ENCODE measurements at places on chromosomes 7 and 10. TPM values are rescaled to one million over a fixed set of nuclear protein-coding genes. Genes with fewer than 3 reads are reported as not detected.

The ENTPD1 gene
- total RNA-seq: 3.1 TPM

The SLC13A1 gene
- total RNA-seq: not detected

The SRGN gene
- total RNA-seq: 954 TPM

The OGDHL gene
- total RNA-seq: not detected

The TAC1 gene
- total RNA-seq: not detected

The AKR1C4 gene
- not detected for total RNA-seq

The CASP2 gene
- 36.7 TPM for total RNA-seq

The OR6V1 gene
- not detected for total RNA-seq

The CDC14C gene
- total RNA-seq: not detected

The GPR85 gene
- total RNA-seq: not detected

- H3K4me3 ChIP-seq: no peak overlapping the region
- no peak overlapping the region for H3K27ac ChIP-seq
- no peaks in the 10 kb centered on the region for H3K27me3 ChIP-seq
- H3K4me1 ChIP-seq: no peaks in the 10 kb centered on the region
- no peaks in the 10 kb centered on the region for H3K36me3 ChIP-seq
Measured at GRCh38 chr10:73635781-73636180, 5.5 kb downstream of the MYOZ1 start.

- no peak overlapping the region for H3K27ac ChIP-seq
- no peak overlapping the region for H3K4me3 ChIP-seq
- DNase-seq: no peak
- H3K36me3 ChIP-seq: no peaks in the 10 kb centered on the region
- no peaks in the 10 kb centered on the region for H3K27me3 ChIP-seq
- peaks cover 14% of the 10 kb centered on the region for H3K4me1 ChIP-seq
Measured at GRCh38 chr10:15213461-15213861, 45.0 kb upstream of the NMT2 start.

DNA sequence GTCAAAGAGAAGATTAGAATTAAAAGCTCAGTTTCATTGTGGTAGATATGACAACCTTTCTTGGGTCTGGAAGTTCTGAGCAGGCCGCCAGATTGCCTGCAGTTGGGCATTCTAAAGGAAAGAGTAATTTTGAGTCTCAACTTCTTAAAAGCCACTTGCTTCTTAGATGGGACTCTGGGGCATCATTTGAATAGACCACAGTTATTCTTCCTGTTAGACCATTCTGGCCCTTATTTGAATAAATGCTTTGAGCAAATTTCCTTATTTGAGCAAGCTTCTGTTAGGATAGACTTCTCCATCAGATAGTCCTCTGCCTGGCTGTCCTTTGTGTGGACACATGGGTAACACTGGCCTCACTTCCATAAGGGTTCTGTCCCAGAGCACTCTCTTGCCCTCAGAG lies 40.2 kb downstream of the SND1 start:
- DNase-seq: no peak
- no peak overlapping the region for H3K27ac ChIP-seq
- no peaks in the 10 kb centered on the region for H3K27me3 ChIP-seq
- H3K36me3 ChIP-seq: peaks cover 38% of the 10 kb centered on the region
- no peak overlapping the region for H3K4me3 ChIP-seq
- no peaks in the 10 kb centered on the region for H3K4me1 ChIP-seq

DNA sequence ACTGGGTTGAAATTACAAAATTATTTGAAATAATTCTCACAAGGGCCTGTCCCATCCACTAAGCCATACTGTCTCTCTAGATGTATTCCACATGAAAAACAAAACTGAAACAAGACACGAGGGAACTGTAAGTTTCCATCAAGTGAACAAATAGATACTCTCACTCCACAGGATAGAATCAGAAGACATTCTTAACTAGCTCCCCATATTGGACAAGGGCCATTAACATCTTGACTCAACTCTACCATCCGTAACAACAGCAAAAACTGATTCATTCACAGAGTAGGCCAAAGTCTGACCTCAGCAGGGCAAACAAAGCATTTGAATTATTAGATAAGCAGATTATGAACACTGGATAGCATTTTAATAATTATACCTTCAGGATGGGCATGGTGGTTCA lies 29.1 kb downstream of the UBE2H start:
- no peak overlapping the region for H3K4me3 ChIP-seq
- H3K4me1 ChIP-seq: no peaks in the 10 kb centered on the region
- no peak for DNase-seq
- H3K36me3 ChIP-seq: peaks cover 3% of the 10 kb centered on the region
- no peaks in the 10 kb centered on the region for H3K27me3 ChIP-seq

DNA sequence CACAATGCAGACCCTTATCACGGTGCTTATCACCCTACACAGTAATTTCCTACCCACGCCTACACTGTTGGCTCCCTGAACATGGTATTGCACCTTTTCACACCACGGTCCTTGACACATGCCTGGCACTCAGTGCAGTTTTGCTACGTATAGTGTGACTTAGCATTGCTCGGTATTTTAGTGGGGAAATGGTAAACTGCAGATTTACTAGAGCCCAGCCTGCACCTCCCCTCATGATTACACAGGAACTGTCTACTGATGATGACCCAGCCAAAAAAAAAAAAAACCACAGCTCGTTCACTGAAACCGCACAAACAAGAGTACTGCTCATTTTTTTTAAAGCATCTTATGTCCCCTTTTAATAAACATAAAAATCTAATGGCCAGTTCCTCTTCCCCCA lies 124.2 kb upstream of the ZNF746 start:
- DNase-seq: peak; percentile 30
- peaks cover 38% of the 10 kb centered on the region for H3K4me1 ChIP-seq
- H3K36me3 ChIP-seq: peaks cover 40% of the 10 kb centered on the region
- H3K27me3 ChIP-seq: no peaks in the 10 kb centered on the region
- no peak overlapping the region for H3K4me3 ChIP-seq
- peak overlapping the region; percentile 46 for H3K27ac ChIP-seq

DNA sequence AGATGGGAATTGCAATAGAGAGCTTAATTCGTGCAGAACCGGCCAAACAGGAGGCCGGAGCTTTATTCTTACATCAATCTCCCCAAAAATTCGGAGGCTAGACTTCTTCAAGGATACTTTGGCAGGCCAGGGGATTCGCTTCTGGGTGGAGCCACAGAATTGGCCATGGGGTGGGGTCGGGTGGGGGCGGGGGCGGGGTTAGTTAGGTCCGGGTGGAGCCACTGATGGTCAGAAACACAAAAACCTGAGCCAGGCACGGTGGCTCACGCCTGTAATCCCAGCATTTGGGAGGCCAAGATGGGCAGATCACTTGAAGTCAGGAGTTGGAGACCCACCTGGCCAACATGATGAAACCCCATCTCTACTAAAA lies 87.5 kb downstream of the SEPTIN14 start:
- H3K27ac ChIP-seq: no peak overlapping the region
- no peak for DNase-seq
- H3K4me3 ChIP-seq: no peak overlapping the region
- H3K27me3 ChIP-seq: no peaks in the 10 kb centered on the region

- no peak for DNase-seq
- H3K27ac ChIP-seq: no peak overlapping the region
- H3K4me1 ChIP-seq: no peaks in the 10 kb centered on the region
- no peak overlapping the region for H3K4me3 ChIP-seq
- no peaks in the 10 kb centered on the region for H3K27me3 ChIP-seq
Measured at GRCh38 chr10:66983475-66983818, 57.6 kb downstream of the LRRTM3 start.

DNA sequence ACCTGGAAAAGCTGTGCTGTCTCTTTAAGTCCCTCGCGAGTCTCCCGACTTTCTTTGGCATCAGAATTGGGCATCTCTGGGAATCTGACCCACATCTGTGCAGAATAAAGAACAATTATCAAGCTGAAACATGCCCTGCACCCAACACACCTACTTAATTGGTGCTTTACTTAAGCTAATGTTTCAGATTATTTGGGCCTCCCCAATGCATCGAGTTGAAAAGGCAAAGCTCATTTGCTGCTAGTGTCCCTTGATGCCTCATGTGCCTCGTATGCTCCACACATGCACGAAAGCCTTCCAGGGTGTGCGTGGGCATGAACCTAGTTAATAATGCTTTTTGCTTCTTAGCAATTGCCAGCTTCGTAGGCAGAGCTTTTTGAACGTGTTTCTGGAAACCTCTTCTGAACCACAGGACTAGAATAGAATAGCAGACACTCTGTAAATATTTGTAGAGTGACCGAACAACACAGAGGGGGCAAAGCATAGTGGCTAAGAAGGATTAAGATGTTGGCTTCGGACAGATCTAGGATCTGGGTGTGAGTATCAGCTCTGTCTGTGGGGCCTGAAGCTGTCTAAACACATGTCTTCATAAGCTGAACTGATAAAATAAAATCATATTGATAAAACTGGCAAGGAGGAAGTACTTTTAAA lies 26.7 kb upstream of the FGFR2 start:
- no peaks in the 10 kb centered on the region for H3K36me3 ChIP-seq
- H3K27ac ChIP-seq: no peak overlapping the region
- H3K27me3 ChIP-seq: no peaks in the 10 kb centered on the region

- DNase-seq: no peak
- H3K36me3 ChIP-seq: no peaks in the 10 kb centered on the region
- H3K4me1 ChIP-seq: no peaks in the 10 kb centered on the region
- H3K27me3 ChIP-seq: no peaks in the 10 kb centered on the region
- H3K4me3 ChIP-seq: no peak overlapping the region
Measured at GRCh38 chr10:50362547-50363125, 111.3 kb upstream of the ASAH2 start.

DNA sequence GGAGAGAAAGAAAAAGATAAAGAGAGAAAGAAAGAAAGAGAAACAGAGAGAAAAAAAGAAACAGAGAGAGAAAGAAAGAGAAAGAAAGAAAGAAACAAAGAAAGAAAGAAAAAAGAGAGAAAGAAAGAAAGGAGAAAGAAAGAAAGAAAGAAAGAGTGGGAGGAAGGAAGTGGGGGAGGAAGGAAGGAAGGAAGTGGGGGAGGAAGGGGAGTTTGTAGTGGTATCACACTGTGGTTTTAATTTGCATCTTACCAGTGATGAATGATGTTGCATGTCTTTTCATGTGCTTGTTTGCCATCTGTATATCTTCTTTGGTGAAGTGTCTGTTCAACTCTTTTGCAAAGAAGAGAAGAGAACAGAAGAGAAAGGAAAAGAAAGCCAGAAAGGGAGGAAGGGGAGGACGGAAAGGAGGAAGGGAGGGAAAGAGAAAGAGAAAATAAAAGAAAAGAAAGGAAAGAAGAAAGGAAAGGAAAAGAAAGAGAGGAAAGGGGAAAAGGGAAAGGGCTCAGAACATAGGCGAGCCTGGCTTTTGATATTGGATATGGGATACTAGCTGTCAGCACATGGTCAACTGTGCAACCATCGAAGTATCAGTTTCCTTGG lies 79.2 kb upstream of the FRMD4A start:
- H3K27me3 ChIP-seq: peaks cover 2% of the 10 kb centered on the region
- peaks cover 4% of the 10 kb centered on the region for H3K4me1 ChIP-seq
- H3K4me3 ChIP-seq: no peak overlapping the region
- no peaks in the 10 kb centered on the region for H3K36me3 ChIP-seq
- DNase-seq: no peak

DNA sequence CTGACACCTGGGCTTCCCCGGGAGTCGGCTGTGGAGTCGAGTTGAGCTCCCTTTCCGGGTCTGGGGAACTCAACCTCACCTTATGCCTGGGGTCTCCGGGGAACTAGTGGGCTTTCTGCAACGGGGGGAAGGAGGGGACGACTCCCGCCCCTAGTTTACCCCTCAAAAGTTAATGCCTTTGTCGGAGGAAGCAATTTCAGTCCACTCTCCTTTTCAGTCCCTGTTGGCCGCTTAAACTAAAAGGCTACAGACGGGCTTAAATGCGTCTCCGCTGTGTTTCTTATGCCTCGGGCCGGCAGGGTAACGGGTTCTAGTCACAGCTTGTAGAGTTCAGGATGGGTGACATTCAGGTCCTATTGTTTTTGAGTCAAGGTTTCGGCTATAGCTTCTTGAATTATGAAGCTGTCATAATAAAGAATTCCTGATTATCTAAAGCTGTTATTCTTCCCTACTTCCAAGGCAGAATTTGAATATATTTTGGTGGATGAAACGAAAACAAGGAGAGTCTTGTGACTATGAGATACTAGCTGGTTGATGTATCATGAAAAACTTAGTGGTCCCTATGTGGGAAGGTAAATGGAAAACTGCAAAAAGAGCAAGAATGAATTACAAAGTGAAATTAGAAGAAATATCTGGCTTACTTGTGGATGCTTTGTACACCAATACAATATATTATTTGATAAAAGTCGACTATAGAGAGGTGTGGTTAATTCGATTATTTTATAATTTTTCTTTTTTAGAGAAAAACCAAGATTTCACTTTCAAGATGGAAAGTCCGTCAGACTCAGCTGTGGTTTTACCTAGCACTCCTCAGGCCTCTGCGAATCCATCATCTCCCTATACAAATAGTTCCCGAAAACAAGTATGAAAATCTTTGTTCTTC lies 495 bp downstream of the SFR1 start:
- peaks cover 2% of the 10 kb centered on the region for H3K36me3 ChIP-seq
- H3K4me3 ChIP-seq: peak overlapping the region; percentile 96
- H3K27me3 ChIP-seq: no peaks in the 10 kb centered on the region
- H3K27ac ChIP-seq: peak overlapping the region; percentile 97

DNA sequence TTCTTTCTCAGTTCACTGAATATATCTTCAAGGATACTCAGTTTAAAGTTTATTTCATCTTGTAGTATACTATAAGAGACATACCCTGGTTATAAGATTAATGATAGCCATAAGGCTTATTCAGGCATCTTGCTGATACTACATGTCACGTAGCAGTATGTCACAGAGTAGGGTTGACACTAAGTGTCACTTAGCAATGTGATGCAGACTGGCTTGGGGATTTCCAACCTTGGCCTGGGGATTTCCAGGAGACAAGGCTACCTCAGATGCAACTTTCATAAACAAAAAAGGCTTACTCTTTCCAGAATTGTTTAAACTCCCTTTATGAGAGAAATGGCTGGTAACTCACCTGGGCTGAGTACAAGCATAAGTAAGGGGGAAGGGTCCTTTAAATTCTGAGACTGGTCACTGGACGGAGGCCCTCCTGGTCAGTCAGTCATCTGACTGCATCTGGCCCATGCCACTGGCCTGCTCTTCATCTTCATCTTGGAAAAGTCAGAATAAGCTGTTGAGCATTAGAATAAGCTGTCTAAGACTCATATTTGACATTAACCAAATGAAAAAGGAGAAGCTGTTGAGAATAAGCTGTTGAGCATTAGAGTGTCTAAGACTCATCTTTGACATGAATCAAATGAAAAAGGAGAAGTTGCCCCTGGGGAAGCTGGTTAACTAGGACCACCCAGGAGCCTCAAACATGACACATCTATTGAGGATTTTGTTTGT lies 9.5 kb downstream of the SLC13A1 start:
- H3K36me3 ChIP-seq: no peaks in the 10 kb centered on the region
- no peak for DNase-seq
- H3K27ac ChIP-seq: no peak overlapping the region

GRCh38 chr7:56229631-56230030 lies 113.4 kb upstream of the NUPR2 start:
- H3K27ac ChIP-seq: no peak overlapping the region
- H3K4me3 ChIP-seq: no peak overlapping the region
- no peaks in the 10 kb centered on the region for H3K27me3 ChIP-seq
- H3K36me3 ChIP-seq: no peaks in the 10 kb centered on the region
- DNase-seq: no peak

- H3K4me1 ChIP-seq: no peaks in the 10 kb centered on the region
- no peaks in the 10 kb centered on the region for H3K27me3 ChIP-seq
- H3K36me3 ChIP-seq: no peaks in the 10 kb centered on the region
Measured at GRCh38 chr7:137635874-137636273, 210.9 kb downstream of the DGKI start.

- DNase-seq: no peak
- peak overlapping the region; percentile 16 for H3K4me3 ChIP-seq
- H3K27ac ChIP-seq: peak overlapping the region; percentile 94
- no peaks in the 10 kb centered on the region for H3K27me3 ChIP-seq
Measured at GRCh38 chr7:87216701-87217508, 2.6 kb downstream of the TMEM243 start.
